ENCODE measurements at places on chromosomes 4 and X.

- no peak for DNase-seq
Observed at GRCh38 chr4:67103001-67103747, 442.1 kb downstream of the CENPC start.

GRCh38 chr4:128819082-128819742 lies 9.7 kb downstream of the JADE1 start:
- no peak for DNase-seq

DNA sequence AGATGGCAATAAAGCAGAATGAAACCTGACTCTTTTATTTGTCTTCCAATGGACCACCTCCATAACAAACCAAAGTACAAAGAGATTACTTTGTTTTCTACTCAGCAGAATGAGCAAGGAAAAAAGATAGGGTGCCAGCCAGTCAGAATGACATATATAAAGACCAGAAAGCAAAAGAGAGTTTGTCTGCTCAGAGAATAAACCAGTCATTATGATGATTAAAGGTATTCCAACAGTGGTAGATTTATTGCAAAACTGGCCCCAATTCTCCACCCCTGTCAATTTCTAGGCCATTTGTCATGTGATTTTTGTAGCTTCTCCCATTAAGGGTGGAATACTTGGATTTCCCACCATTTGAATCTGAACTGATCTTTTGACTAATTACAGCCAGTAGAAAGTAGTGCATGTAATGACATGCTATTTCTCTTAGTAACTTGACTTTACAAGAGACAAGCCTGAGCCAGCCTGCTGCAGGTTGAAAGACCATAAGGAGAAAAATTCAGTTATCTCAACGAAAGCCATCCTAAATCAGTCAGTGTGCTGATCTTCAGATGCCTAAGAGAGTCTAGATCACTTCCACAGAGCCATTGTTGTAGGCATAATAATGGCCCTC lies 203.1 kb downstream of the EPHA5 start:
- no peak for DNase-seq

- DNase-seq, result peak; percentile 8
Observed at GRCh38 chr4:74543231-74543781, 98.4 kb downstream of the AREG start.

Data from GM10248 (cell line).